ENCODE measurements at places on chromosomes 11 and 22.

GRCh38 chr11:60762851-60763691 is 6.4 kb downstream of the MS4A15 start:
- no peak for DNase-seq

DNA sequence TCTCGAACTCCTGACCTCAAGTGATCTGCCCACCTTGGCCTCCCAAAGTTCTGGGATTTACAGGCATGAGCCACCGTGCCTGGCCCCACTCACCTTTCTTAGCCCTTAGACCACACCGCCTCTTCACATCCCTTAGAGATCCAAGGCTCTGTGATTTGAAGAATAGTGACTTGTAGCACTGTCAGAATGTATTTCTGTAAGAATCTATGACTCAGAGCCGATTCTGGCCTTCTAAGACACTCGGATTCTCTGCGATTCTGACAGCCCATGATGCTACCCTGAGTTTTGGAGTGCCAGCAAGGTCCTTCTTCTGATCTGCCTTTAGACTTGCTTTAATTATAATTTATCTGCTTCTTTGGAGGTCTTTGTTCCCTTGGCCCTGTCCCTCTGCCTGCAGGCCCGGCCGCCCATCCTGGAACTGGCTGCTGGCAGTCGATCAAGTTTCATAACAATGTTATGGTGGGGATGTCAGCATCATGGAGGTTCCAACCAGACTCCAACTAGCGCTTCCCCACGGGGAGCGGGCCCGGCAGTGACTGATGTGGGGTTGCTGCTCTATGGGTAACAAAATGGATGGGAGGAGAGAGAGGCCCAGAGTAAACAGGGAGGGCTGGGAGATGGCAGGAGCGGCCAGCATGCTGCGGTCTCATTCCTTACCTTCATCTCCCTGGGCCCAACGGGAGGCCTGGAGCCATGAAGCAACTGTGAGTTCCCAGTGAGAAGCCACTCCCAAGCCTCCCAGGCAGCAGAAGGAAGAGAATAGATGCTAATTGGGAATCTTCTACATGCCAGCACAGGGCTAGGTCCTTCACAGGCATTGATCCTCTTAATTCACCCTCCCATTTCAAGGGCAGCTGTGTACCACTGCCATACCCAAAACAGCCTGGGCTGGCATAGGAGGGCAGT is 55.7 kb upstream of the RASD2 start:
- no peak for DNase-seq

DNA sequence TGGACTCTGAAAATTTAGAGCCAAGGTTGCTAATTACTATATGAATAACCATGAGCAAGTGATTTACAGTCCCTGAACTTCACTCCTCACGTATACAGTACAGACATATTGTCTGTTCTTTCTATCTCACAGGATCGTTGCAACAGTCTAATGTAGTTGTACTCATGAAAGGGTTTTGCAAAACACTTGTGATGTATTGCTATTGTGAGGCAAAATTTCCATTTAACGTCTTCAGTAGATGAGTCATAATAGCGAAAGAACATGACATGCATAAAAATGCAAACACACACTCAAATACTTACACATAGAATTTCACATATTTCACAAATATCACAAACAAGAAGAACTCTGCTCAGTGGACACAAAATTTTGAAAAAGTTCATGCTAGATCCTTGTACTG is 134.6 kb upstream of the TRPC6 start:
- no peak for DNase-seq

- DNase-seq: no peak
These were observed 4.5 kb downstream of the TRIM29 start for GRCh38 chr11:120133216-120134105.

GRCh38 chr22:36110306-36110881 is 50.2 kb downstream of the APOL3 start:
- no peak for DNase-seq

DNA sequence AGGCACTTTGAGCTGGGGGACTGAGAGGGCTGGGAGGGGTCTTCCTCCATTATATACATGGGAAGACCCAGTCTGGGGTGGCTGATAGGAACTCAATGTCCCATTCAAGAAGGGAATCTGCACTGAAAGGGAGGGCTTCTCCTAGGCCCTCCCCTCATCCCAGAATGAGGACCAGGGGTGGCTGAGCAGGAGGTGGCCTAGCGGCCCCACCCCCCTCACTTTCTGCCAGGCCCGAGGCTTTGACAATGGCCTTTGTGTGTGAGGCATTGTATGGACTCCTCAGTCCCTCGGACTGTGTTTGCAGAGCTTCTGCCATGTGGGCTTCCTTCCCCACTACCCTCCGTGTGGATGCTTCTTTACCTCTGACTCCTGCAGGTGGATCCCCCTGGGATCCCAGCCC is 65.7 kb downstream of the NECTIN1 start:
- DNase-seq: no peak

DNA sequence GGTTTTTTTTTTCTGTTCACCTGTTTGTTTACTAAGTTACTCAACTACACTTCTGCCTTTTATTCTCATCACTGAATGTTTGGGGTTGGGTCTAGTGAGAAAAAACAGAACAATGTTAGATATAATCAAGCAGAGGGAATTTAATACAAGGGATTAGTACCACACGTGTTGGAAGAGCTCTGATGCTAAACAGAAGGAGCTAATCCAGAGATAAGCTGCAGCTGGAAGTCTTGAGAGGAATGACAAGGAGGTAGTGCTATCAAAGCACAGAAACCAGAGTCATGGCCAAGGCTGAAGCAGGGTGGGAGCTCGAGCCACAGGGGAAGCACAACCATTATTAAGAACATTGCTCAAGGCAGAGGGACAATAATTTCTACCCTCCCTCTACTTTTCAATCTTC is 604.1 kb upstream of the ANO5 start:
- no peak for DNase-seq

GRCh38 chr11:61068581-61068980 is 33.7 kb upstream of the CD5 start:
- DNase-seq: no peak

DNA sequence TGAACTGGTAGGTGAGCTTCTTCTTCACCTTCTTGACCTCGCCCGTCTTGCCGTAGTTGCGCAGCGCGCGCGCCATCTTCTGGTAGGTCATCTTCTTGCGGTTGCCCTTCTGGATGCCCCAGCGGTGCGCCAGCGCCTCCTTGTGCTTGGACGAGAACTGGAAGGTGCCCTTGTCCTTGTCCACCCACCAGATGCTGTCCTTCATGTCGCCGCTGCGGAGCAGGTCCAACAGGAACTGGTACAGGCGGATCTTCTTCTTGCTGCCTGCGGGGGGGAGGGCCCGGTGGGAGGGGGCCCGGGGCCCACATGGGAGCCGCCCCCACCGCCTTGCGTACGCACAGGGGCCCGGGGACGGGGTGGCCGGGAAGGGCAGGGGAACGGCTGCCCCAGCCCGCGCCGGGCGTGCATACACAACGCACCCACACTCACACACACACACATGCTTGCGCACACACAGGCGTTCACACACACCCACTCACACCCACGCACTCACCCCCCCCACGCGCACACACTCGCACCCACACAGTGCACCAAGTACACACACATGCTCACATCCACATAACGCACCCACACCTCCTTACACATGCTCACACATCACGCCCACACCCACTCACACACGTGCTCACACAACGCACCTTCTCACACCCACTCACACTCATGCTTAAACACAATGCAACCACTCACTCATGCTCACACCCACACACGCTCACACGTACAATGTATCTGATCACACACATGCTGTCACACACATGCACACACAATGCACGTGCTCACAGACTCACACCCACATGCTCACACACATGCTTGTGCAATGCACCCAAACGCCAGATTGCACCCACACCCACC is 3.0 kb upstream of the MYBPC3 start:
- peak; percentile 72 for DNase-seq

DNA sequence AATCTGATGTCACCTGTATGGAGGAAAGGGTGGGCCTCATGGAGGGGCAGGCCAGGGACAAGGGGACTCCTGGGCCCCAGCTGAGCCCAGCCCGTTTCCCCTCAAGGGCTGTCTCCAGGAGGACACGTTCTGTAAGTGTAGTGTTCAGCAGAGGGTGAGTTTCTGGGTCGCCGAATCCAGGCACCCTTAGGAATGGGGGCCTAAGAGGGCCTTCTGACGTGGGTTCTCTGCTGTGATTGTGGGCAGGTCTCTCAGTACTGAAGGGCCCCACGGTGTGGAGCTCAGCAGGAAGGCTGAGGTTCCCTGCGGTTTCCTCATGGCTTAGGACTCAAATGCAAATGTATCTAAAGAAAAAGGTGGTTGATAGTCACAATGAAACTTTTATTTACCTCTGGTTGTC is 6.5 kb downstream of the PTDSS2 start:
- no peak for DNase-seq

GRCh38 chr11:13334034-13334786 is 56.6 kb downstream of the BMAL1 start:
- DNase-seq: no peak

All from NCI-H1694 (cell line).